ENCODE measurements at places on chromosomes 1 and 21.

DNA sequence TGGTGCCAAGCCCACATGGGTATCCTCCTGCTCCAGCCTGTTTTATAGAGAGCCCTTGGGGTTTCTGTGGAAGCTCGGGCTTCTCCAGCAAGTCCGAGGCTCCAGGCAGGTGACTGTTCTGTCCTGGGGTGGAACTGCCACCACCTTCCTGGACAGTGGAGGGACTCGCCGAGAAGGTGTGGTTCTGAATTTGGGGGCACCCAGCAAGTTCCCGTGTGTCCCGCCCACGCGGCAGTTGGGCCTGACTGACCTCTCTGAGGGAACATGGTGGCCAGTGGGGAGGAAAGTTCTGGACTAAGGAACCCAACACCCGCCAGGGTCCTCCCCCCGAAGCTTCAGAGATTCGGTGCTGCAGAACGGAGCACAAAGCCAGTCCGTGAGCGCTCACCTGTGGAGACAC, 158.1 kb upstream of the C1orf174 start:
- DNase-seq, result no peak

- no peak for DNase-seq
Measured at GRCh38 chr1:20663969-20664715, 3.0 kb upstream of the DDOST start.

DNA sequence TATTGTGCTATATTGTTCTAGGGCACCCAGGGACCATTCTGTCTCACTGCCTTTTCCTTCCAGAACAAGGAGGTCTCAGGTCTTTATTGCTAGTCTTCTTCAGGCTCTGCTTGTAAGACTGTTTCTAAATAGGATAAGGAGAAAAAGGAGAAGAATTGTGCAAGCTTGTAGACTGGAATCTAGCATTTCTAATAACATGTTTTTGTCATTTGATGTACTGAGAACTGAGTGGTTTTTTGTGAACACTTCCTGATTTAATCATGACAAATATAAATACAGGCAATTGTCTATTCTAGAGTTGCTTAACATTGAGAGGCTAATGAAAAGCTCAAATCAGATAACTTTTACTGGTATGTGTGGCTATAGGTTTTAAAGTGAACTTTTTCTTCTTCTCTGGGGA, 77.6 kb downstream of the CLIC4 start:
- no peak for DNase-seq

DNA sequence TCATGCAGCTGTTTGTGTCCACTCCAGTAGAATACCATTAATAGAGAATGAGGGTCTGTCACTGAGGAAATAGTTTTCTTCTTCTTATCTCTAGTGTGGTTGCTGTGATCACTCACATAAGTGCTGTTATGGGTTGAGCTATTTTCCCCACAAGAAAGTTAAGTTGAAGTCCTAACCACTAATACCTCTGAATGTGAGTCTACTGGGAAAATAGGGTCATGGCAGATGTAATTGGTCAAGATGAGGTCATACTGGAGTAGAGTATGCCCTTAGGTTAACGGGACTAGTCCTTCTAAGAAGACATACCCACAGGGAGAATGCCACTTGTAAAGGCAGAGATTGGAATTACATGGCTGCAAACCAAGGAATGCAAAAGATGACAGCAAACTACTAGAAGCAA, 70.5 kb upstream of the COL24A1 start:
- DNase-seq, result no peak

DNA sequence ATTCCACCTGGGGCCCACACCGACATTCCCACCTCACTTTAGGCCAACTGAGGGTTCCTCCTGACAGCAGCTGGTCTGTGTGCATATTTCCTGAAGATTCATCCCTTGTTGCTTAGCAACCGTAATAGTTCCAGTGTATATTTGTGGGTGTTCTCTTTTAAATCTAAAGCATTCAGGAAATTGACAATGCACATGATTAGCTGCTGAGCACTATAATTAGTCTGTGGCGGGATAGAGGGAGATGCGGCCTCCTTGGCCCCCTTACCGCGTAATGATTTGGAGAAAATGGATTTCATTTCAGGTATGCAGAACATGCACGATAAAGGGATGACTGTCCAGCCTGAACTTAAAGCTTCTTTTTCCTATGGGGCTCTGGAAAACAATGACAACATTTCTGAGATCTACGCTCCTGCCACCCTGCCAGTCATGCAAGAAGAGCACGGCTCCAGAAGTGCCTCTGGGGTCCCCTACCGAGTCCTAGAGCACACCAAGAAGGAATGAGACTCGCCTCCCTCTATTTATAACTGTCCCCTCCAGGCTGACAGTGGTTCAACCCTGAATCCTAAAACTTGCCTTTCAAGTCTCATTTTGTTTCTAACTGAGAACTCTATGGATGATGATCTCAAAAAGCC, 33.8 kb upstream of the RCAN3 start:
- no peak for DNase-seq

DNA sequence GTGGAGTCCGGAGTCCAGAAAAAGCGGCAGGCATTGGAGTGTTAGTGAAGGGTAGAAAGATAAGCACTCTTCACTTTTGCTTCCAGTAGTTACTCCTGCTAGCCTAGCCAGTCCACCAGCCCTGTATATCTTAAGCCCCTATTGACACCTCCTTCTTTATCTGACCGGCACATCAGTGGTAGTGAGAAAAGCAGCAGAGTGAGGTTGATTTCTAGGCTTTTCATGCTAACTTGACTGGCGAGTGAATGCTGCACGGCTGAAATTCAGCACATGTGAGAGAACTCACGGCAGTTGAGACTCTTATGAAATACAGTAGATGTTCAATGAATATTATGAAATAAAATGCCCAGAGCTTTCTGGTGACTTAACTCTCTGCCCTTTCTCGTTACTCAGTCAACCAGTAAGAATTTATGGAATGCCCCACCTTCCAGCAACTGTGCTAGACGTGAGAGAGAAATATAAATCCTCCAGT, 128.2 kb downstream of the CACHD1 start:
- no peak for DNase-seq

DNA sequence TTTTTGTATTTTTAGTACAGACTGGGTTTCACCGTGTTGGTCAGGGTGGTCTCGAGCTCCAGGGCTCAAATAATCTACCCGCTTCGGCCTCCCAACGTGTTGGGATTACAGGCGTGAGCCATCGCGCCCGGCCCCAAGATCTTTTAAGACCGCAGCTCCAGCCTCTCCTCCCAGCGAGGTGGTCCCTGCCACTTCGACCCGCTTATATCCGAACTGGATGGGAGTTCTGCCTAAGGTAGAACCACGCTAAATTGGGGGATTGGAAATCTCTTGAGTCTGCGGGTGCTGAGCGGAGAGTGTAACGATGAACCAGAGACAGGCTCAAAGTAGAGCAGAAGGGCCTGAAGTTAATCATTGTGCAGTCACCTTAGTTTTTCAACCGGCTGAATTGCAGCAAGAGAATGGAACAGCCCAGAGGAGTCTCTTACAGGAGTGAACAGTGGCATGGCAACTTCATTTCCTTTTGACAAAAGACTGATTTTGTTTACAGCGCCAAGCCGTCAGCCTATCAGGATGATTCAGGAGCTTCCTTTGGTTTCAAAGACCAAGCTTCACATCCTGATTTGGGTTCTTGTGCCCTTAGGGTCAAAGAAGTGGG, 726 bp upstream of the CYB5R1 start:
- DNase-seq, result no peak

DNA sequence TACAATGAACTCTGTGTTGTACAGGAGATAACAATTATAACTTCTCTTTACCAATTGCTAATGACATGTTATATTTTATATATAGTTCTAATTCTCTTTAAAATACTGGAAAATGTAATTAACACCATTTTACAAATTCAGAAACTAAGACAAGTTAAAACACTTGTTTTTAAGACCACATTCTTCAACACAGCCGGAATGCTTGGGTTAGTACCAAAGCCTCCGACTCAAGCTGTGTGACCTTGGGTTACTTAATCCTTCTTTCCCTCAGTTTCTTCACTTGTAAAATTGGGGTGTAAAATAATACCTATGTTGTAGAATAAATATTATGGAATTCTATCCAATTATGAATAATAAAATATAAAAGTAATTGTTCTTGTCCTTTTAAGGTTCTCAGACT, 378.7 kb downstream of the USH2A start:
- DNase-seq, result no peak

DNA sequence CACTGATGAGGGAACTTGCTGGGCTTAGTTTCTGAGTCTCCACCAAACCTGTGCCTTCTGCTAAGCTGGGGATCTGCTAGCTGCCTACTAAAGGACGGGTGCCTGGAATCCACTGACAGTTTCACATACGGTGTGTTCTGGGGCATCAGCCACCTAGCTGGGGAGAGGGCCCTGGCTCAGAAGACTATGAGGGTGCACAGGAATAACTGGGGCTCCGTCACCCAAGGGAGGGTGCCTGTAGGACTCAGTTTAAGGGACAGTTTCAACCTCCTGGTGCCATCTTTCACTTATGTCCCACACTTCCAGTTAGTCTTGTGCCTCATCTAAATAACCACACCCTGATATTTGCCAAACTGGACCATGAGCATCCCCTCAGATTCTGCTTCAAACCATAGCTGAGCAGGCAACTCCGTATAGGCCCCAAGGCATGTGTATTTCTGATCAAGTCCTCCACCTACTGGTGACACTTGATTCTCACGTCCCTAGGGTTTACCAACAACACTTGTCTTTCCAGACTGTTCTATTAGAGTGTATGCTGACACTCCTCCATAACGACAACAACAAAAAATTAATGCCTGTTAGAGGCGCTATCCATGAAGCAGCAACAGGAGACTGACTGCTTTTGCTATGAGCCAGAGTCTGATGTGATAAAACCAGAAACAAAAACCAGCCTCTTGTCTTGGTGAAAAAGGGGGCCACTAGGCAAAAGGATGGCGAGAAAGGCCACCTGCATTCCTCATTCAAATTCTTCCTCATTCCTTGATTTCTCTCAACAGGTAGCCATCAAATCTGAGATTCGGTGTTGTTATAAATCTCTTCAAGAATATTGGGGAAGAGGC, 55.0 kb upstream of the PAXBP1 start:
- peak; percentile 84 for DNase-seq

DNA sequence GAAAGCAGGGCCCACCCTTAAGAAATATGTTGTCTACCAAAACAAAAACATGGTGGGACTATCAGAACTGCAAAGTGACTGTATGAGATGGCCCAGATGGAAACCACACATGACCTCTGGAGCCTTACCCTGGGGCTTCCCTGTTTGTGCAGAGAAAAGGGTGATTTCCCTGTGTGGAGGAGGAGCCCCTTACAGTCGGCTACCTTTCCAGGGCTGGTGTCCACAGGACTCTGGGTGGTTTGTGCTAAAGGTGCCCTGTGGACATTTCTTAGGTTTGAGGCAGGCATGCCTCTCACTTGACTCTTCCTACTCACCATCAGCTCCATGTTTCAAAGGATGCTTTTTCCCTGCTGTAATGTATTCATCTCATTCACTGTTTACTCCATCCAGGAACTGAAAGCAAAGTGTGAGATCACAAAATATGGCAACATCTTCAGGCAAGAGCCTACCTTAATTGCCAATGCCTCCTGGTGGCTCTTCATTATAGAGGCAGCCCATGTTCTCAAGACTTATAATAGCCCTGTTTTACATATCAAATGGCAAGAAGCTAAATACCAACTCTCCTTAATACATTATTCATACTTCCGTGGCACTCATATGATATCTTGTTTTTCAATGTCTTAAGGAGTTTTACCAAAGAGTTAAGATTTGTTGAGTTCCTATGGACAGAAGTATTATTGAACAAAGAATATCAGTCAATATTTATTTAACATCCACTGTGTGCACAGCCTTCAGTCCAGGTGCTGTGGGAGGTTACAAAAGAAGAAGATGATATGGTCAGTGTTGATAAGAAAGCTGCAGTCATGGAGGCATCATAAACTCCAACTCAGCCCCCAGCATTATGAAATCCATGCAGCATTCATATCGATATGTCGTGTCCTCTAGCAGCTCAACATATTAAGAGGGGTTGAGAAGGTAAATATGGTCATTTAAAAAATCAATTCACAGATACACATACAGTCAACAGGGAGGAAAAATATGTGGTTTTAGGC, 15.5 kb upstream of the TFF3 start:
- peak; percentile 43 for DNase-seq

DNA sequence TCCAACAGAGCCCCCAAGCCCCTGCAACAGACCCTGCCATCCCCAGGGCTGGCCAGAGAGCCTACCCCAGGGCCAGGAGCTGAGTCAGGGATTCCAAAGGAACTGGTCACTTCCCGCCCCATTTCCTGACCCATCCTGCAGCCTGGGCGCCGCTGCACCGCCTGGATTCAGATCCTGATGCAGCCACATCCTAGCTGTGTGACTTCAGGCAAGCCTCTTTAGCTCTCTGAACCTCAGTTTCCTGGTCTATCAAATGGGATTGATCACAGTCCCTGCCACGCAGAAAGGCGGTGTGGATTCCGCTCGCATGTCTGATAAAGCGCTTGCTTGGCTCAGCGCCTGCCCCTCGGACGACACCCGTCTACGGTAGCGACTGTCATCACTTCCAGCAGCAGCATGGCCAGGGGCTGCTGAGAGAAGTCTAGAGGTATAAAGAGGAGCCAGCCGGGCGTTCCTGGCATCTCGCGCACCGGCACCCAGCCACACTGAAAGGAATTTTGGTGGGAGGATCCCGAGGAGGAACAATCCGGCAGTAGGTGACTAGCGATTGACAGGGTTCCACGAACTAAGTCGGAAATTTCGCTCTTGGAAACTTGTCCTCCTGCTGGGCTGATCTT, 10.1 kb downstream of the EPHA2 start:
- no peak for DNase-seq

DNA sequence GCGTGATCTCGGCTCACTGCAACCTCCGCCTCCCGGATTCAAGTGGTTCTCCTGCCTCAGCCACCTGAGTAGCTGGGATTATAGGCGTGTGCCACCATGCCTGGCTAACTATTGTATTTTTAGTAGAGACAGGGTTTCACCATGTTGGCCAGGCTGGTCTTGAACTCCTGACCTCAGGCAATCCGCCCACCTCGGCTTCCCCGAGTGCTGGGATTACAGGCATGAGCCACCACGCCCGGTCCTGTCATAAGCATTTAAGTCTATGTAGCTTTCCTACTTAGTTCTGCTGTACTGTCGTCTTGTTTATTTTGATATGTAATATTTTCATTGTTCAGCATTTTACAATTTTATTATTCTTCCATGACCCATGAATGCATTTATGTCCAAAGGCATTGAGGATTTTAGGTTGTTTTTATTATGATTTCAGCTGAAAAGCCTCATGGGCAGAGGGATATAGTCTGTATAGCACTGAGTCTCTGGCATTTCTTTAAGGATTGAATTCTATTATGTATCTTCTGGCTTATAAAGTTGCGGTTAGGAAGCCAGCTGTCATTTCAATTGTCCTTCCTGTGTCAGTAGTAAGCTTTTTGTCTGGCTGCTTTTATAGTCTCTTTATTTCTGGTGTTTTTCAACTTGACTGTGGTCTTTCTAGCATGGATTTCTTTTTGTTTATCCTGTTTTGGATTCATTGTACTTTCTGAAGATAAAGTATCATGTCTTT, 9.2 kb downstream of the AGPAT3 start:
- no peak for DNase-seq

- no peak for DNase-seq
Measured at GRCh38 chr1:94676686-94677085, 135.1 kb upstream of the F3 start.

DNA sequence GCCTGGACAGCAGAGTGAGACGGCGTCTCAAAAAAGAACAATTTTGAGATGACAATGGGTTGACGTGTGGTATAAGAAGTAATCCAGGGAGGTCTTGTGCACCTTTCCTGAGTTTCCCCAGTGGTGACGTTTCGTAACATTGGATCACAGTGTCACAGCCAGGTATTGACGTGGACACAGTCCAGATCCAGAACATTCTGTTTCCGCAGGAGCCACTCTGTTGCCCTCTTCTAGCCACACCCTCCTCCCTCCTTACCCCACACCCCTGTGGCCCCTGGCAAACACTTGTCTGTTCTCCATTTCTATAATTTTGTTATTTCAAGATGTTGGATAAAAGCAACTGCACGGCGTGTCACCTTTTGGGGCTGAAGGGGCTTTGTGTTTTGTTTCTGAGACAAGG, 6.5 kb upstream of the TRAPPC10 start:
- no peak for DNase-seq

Data from T47D (cell line).